ENCODE measurements at places on chromosomes 2 and 18.

- no peak for DNase-seq
Observed at GRCh38 chr2:222572264-222572721, 83.6 kb downstream of the FARSB start.

DNA sequence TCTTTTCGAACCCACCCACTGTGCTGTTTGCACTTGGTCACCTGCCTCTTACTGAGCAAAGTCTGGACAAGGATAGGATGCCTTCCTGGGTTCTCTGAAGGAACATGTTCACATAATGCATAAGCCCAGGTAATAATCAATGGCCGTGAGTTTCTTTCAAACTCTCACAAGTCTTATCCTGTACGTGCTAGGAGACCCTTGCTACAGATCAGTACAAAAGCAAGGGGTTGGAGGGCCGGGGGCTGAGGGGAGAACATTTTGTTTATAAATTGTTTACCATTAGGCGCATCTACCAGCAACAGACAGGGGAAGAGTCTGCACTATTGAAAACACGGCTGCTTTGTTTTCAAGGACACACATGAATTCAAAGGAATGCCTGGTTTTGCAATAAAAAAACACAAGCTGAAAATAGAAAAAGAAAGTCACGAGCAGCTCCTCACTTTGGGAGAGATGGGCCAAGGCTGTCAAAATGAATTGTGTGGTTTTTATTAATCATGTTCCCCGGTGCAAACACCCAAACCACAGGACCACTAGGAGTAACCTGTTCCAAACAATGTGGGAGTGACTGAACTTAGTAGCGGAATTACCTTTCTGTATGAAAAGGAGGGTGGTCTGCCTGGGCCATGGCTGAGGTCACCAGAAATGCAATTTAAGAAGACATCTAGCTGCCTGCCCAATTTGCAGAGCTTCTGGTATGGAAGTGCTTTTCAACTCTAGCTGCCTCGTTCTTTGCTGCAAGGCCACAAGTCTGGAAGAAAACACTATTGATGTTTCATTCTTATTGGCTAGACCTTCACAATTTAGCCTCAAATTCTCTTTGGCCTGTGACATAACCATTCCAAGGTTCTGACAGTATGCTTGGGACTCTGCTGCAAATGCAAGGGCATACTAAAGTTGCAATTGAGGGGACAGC lies 73.5 kb downstream of the CCBE1 start:
- no peak for DNase-seq

GRCh38 chr2:67993329-67993728 lies 69.5 kb downstream of the C1D start:
- DNase-seq = no peak

DNA sequence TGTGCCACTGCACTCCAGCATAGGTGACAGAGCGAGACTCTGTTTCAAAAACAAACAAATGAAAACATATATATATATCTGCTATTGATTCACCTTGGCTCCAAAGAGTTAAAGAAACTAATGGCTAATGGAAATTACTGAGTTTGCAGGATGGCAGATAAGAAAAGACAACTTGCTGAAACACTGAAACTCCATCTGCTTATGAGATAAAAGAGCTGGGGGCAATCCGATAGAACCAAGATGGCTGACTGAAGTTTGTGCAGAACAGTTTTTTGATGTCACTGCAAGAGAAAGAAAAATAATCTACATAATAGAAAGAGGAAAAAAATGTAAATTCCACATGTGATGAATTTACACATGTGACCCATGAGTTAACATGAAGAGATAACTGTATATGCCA lies 88.2 kb downstream of the LRATD1 start:
- no peak for DNase-seq

All from GM19239 (cell line).